HEK293T (cell line): ENCODE measurements at places on chromosomes 1 and 21.

- no peak for DNase-seq
Observed at GRCh38 chr1:58885998-58886397, 102.2 kb upstream of the JUN start.

- no peak for DNase-seq
Observed at GRCh38 chr1:91759076-91759475, 126.9 kb downstream of the TGFBR3 start.

GRCh38 chr1:159054427-159054826 is 22.1 kb downstream of the AIM2 start:
- DNase-seq = no peak

- DNase-seq = no peak
Observed at GRCh38 chr1:204447190-204447589, 35.6 kb upstream of the PPP1R15B start.

DNA sequence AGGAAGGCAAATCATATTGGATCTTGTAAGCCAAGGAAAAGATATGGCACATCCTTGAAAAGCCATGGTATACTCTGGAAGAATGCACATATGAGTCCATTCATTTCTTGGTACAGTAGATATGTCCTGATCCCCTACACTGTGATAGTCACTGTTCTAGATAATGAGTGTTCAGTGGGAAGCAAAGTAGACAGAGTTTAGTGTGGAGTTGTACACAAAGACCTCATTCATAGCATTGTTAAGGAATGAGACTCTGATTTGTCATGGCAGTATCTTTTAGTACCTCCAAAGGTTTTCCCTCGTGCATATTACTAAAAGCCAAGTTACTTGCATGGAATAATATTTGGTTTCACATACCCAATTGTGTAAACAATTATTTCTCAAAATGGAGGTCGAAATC is 204.7 kb downstream of the NFIA start:
- DNase-seq = no peak

DNA sequence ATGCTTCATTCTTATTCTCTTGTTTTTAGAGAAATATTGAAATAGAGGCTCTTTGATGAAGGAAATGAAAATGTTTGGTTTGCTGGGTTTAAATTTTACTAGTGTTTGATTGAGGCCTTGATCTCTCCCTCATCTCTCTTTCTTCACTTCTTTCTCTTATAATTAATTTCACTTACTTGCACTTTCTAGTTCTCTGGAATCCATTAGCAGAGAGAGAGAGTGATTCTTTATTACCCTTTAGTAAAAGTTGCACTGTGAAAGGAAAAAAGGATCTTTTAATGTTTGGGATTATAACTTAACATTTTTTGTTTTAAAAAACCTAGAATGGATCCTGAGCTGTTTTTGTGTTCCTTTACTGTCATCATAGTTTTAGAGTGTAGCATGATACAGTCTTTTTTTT is 12.2 kb downstream of the RPRD2 start:
- DNase-seq = no peak

DNA sequence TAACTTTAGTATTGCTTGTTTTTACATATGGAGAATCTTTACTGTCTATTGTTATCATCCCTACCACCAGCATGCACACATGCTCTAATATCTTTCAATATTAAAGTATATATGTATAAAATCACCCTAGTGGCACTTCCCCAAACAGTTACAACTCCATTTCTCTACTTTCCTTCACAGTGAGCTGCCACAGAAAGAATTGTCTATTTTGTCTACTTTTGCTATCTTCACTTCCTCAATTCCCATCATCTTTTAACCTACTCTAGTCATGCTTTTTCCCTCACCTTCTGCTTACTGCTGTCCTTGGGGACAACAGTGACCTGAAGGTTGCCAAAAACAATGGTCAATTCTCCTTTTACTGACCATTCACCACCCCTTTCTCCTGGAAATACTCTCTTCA is 59.2 kb downstream of the VCAM1 start:
- DNase-seq = no peak

DNA sequence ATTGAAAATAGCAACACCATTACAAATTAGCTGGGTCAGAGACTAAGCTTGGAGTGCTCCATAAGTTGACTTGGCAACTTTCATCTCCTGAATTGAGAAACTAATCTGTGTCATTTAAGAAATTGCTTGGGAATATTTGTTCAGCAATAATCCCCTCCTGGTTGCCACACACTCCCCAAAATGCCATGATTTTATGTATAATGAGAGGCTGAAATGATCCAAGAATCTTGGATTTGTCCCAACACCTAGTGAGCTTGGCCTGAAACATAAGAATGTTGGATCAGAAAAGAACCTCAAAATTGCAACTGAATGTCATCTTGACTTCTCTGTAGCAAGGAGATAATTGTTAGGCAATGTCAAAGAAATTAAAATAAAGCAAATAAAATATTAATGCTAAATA is 805.9 kb upstream of the ADAMTS5 start:
- DNase-seq = no peak

GRCh38 chr1:219958875-219959417 is 30.6 kb upstream of the SLC30A10 start:
- DNase-seq = peak; percentile 36

- peak; percentile 55 for DNase-seq
Observed at GRCh38 chr1:246753670-246754535, 29.7 kb downstream of the SCCPDH start.

DNA sequence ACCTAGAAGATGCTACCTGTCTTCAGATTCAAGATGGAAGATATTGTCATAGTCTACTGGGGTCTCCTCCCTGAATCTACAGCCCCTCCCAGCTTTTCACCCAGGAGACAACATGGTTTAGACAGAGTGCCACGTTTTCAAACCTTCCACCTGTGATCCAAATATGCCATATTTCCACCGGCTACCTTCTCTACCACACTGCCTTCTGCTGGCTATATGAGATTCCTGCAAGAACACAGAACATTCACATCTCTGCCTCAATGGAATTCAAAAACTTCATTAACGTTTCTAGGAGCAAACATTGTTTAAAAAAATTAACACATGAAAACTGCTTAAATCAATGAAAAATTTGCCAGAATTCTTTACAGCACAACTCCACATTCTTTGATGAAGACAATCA is 12.9 kb upstream of the LELP1 start:
- DNase-seq = no peak

DNA sequence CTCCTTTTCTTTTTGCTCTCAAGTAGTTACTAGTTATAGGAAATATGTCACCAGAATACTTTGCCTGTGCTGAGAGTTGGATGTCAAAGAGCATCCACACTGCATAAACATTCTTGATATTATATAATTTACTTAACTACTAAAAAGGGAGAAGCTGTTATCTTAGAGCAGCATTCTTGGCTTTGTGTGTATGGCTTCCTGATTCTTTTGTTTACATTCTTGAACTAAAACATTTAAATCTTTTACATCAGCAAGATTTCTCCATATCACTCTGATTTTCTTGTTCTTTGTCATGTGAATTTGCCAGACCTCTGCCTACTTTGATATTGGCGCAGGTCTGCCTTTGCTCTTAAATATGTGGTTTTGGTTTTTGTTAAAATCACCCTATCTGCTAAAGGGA is 48.8 kb downstream of the SUCO start:
- no peak for DNase-seq

- DNase-seq = no peak
Observed at GRCh38 chr21:32966120-32966519, 59.6 kb upstream of the OLIG2 start.

- no peak for DNase-seq
Observed at GRCh38 chr1:230327892-230328284, 98.2 kb downstream of the PGBD5 start.

DNA sequence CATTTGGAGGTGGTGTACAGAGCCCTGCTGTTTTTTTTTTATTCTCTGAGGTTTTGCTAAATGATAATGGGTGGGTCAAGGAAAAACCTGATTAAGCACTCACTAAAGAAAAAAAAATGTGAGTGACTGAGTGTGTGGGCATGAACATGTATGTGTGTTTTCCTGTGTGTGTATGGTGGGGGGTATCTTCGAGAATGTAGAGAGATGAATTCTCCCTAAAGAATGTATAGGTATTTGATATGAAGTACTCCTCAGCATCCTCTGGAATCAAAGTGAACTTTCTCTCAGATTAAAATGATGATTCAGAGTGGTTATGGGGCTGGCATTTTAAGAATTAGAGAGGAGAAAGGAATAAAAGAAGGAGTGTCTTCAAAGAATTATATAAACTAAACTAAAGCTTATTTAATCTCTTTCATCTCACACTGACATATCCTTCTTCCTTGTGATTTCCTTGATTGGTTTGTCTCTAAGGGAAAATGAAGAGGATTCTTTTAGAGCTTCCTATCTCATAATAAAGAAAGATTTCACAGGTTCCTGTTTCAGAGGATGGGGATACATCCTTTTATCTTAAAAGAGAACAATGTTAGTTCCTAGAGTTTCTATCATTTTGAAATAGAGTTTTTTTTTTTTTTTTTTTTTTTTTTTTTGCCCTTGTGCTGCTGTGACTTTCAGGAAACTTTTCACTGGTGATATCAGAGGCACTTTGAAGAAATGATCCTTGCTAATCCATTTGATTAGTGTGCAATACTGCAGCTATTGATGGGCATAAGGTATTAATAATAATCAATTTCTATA is 23.9 kb downstream of the S1PR1 start:
- DNase-seq = no peak

- no peak for DNase-seq
Observed at GRCh38 chr1:99638853-99639252, 7.1 kb upstream of the PALMD start.
